ENCODE measurements at places on chromosomes 4 and X.

- no peak for DNase-seq
Measured at GRCh38 chrX:18146954-18147353, 73.7 kb downstream of the BEND2 start.

DNA sequence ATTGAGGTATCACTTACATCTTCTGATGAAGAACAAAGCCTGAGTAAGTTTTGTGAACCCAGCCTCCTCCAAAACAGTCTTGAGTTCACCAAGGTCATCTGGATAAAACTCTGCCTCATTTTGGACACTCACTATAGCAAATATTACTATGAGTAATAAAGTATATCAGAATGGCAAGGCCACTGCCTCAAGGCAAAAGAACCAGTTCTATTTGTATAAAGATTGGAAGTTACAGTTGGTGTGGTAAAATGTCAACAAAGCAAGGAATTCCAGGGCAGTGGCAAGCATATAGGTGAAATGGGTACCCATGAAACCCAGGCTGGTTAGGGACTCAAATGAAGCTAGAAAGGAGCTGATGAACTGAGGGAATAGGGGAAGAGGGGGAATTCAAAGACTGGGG, 2.4 kb upstream of the ARHGEF6 start:
- no peak for DNase-seq

- DNase-seq, result no peak
Measured at GRCh38 chrX:3362956-3363355, 16.5 kb upstream of the MXRA5 start.

- no peak for DNase-seq
Measured at GRCh38 chr4:158754385-158755180, 14.2 kb upstream of the FNIP2 start.

GRCh38 chr4:72136429-72136828, 104.6 kb downstream of the NPFFR2 start:
- DNase-seq, result no peak

DNA sequence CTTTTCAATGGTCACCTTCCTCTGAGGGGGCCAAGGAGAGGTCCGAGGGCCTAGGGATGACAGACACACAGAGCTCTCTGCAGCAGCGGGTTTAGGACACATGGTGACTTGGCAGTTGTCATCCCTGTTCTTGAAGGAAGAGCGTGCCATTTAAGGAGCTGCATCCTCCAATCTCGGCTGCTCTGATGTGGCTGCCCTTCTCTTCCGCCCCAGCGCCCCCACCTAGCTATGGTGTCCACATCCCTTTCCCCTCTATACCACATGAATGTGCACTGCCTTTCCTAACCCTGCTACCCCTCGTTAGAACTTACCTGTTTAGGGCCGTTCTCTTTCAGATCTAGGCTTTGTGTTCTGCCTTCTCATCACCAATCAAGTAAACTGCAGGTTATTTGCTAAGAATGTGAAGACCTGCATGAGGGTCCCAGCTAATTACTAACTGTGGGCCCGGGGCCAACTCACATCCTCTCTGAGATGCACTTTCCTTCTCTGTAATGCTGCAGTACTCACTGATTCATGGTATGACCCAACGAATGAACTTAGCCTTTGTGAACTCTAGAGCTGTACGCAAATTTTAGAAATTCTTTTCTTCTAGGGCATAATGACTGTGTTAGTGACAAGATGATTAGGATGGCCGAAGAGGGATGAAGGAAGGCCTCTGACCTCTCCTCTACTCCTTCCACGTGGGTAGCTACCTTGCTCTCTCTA, 38.2 kb downstream of the CHST7 start:
- peak; percentile 38 for DNase-seq

- DNase-seq, result no peak
Measured at GRCh38 chr4:80713409-80713808, 317.1 kb upstream of the BMP3 start.

GRCh38 chr4:168188754-168189153, 96.4 kb downstream of the ANXA10 start:
- no peak for DNase-seq

GRCh38 chr4:187362937-187363857, 632.4 kb upstream of the ZFP42 start:
- DNase-seq, result no peak

DNA sequence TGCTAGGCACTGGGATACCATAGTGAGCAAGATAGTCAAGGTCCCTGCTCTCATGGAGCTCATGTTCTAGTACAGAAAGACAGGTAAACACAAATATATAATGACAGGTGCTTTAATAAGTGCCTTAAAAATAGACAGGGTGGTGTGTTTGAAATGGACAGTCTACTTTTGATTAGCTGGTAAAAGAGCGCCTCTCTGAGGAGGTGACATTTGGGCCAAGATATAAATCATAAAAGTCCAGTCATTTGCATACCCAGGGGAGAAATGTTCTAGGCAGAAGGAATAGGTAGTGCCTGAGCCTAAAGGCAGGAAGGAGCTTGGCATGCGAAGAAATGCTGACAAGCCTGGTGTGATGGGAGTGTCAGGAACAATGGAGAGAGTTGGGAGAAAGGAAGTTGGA, 83.6 kb downstream of the DNAAF6 start:
- DNase-seq, result no peak

DNA sequence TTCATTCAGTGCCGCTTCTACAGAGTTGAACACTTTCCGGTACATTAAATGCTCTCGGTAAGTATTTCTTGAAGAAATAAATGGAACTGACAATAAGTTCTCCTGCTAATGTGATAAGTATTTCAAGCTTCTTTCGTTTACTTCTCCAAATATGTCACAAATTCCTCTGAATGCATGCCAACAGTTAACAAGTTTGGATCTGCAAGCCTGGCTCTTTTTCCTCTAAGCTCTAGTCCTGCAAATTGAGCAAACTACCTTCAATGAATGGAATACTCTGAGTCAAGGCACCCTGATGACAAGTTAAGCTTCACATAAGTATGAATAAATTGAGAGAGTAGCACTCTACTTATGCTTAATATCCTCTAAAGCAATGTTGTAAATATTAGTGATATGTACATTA, 403.6 kb downstream of the PDGFC start:
- no peak for DNase-seq

DNA sequence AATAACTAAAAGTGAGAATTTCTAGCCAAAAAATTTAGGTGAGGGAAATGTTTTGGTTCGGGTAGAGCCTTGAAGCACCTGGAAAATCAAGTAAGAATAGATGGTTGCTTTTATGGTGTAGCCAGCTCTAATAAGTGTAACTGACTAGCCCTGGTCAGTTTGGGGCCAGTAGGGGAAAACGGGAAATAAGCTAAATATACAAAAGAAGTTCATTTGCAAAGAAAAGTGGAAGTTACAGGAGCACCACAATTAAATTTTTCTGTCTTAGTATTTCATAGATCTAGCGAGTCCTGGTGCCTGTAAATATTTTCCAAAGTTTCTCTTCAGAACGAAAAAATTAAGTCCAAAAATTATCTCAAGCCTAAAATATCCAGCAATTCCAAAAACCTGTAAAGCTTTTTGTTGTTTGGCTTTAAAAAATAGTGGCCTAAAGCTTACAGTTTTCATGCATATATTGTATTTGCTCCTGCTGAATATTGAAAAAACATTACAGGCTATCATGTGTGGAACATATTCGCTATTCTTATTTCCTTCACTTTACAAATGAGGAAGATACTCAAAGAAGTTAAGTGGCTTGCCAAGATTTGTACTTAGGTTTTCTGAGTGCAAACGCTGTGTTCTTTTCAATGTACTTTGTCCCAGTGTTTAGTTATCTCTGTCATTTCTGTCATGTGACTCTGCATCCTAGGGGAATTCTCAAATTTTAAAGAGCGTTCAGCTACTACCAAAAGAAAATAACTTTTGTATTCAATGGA, 7.3 kb upstream of the PTPN13 start:
- no peak for DNase-seq

DNA sequence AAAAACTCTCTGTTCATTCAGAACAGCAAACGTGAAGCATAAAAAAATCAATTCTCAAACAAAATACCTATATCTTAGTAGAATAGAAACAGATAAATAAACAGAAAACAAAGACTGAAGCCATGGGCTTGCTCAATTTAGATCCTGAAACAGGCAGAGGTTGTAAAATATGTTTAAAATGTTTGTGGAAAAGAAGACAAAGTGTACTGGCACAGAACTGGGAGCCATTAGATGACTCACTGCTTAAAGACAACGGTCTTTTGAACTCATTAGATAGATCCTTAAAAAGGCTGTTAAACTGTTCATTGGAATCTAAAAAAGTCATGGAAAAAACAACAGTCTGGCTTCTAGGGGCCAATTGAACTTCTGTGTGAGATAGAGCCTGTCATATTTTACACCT, 247.0 kb upstream of the NDST4 start:
- no peak for DNase-seq

DNA sequence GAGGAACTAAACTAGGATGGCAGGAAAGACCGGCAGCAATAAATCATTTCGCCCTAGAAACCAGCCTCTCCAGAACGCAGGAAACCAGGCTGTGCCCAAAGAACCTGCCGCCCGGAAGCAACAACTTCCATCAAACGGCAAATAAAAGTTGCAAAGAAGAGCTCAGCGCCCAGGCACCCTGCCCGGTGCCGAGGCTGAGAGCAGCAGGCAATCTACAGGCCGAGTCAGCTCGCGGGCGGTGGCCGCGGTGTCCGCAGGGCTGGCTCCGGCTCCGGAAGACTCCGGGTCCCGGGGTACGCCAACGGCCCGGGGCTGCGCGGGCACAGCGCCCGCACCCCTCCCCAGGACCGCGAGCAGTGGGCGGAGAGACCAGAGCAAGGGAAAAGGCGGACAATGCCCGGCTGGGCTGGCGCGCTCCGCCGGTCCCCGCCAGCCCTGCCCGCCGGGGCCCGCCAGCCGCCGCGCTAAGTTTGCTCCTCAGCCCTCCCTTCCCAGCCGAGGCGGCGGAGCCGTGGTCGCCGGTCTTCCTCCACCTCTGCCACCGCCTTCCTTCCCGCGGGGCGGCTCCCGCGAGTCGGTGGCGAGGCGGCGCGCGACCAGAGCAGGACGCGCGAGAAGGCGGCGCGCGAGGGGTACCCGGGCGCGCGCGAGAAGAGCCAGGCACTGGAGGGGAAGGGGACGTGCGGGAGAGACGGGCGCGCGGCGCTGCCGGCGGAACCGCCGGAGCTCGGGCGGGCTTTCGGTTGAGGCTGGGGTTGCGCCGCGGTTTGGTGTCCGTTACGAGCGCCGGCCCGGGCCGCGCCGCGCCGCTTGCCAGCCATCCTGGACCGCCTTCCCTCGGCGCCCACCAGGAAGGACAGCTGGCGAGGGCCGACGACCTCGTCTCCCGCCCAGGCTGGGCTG, 733 bp downstream of the FRYL start:
- peak; percentile 66 for DNase-seq

DNA sequence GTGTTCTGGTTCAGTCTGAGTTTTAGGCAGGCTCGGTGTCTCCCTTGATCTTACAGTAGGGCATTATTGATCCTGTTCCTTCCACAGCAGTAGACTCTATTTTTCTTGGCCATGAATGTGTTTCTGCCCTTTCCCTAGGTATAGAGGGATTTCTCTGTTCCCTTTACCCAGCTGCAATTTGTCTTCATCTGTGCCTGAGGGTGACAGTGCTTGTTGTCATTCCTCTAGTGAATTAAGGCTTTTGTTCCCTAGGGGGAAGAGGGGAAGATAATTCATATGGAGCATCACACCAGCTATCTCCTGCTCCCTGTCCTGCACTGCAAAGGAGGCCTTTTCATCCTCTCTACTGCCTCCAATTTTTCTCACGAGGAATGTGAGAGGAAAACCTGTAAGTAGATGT, 39.7 kb upstream of the CXorf51A start:
- no peak for DNase-seq

DNA sequence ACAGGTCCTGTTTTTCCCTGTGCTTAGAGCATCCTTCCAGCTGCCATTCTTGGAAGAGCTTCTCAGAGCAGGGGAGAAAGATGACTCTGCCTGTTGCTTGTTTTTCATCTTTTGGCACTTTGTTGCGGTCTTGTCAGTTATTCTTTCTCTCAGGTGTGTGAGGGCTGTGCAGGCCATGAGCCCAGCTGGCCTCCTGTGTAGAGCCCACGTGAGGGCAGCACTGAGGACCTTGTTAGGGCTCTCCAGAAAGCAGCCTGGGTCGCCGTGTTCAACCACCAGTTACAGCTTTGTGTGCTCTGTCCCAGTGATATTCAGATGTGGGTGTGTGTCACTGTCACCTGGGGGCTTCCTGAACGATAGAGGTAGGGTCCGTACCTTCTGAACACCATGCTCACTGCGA, 52.8 kb downstream of the NOP14 start:
- no peak for DNase-seq

DNA sequence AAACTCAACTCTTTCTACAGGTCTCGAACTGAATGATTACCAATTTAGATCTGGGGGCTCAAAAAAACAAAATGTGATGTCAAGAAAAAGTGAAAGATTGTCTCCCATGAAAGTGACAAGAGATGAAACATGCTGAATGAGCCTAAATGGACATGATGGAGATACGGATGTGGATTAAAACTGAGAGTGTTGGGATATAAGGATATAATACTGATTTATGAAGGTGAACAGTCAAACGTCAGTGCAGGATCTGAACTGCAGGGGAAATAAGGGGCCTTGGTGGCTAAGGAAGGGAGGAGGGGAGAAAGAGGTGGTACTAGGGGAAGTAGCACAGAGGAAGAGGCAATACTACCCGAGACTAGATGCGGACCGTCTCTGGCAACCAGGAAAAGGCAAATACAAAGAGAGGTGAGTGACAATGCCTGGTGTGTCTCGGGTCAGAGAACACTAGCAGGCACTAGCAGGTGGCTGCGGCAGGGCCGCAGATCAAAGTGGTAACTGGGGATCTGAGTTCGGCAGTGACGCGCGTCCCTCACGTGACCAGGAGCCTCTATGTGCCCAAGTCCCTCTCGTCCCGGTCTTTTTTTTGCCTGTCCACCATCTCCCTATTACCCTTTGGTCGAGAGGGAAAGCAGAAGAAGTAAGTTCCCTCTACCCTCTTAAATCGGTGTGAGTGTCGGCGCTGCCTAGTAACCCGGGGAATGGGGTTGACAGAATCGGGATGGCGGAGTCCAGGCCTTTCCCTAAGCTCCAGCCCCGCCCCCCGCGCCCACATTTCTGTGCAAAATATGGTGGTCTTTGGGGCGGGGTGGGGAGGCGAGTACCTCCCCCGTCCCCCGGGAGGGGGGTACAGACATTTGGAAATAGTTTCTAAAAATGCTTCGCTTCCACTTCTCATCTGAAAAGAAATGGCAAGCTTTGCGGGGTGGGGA, at the start of gene TCEAL1:
TCEAL1 (plus strand) TSS at position 590 of the 932 bp plus-strand sequence. CDS start 942 bp downstream, outside the sequence.
- DNase-seq, result no peak

- no peak for DNase-seq
Measured at GRCh38 chr4:62145276-62145675, 945.1 kb downstream of the ADGRL3 start.

DNA sequence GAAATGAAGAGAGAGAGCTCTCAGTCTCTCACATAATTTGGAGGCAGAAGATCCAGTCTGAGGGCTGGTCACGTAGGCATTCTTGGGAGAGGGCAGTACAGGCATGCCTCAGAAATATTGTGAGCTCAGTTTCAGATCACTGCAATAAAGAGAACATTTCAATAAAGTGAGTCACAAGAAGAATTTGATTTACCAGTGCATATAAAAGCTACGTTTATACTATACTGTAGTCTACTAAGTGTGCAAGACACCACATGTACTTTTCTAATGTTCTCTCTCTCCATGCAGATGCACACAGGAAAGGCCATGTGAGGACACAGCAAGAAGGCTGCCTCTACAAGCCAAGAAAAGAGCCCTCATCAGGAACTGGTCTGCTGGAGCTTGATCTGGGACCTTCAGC, 583.5 kb upstream of the FAT1 start:
- DNase-seq, result no peak

All from activated T-helper 1 cell treated with anti-CD3 and anti-CD28 coated beads, Interleukin-12 subunit alpha, Interleukin-12 subunit beta, Interleukin-2, Interleukin-4 antibody, amounts not matched to agents 30 ng/mL and 10 ng/mL and 1 ng/mL, durations not matched to agents 14 hours and 24 hours and 36 hours (primary cell).